Fibroblast of skin of back (primary cell): ENCODE measurements at places on chromosomes 3 and 15.

DNA sequence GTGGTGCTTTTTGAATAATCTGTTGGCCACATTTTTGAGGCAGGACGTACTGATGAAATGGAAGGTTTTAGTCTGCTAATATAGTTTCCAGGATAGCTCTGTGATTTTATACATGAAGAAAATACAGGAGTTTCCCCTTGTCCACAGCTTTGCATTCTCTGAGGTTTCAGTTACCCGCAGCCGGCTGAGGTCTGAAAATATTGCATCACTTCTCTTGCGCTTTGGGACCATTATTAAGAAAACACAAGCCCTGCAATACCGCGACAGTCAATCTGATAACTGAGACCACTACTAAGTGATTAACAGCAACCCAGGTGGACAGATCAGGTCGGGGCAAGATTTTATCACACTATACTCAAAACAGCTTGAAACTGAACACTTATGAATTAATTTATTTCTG, 33.0 kb downstream of the BLM start:
- no peak for DNase-seq

DNA sequence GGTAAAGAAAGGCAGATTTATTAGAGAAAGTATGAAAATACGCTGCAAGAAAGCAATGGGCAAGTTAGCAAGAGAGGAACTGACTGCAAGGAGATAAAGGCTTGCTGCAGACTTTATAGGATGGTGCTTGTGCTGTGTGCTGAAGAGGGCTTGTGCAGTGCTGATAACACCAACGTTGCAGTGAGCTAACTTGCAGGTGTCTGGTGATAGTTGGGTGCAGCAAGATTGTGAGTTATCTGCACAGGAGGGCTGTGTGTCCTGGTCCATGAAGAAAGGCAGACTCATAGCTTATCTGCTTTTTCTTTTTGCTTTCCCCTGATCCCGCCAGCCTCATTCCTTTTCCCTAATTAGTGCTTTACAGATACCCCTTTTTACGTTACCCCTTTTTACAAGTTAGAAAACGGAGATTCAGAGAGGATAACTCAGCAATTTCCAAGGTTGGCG, 58.0 kb upstream of the ZNF148 start:
- no peak for DNase-seq

DNA sequence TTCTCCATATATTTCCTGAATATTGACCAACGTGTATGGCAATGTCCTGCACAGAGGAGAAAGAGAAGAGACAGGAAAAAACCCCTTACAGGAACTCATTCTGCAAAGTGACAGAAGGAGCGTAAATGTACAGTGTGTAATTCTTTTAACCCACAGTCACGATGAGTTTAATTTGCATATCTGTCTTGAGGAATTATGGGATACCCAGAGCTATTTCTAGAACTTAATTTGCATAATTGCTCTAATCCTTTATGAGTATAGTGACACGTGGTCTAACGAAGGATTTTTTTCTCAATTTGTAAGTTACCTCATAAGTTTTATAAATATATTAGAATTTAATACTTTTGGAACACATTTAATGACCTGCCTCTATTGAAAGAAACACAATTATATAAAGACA, 9.8 kb downstream of the GPR27 start:
- no peak for DNase-seq

DNA sequence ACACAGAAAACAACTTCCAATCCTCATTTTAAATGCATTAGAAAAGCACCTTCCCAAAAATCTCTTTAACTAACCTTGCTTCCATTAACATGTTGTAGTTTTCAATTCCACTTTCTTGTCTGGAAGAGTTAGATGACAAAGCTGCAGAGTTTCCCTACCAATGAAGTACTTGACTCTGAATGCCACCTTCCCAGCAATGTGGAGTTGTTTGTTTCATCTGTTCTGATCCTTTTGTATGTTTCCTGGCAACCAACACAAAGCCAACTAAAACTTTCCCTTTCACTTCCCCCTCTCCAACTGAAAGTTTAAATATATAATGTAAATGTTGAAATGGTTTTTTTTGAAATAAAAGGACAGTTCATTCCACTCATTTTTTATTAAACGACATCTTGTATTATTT, at the start of gene WDR49:
TSS of gene WDR49 (minus strand) at position 183 of the 400 bp plus-strand sequence. CDS start 517 bp downstream, outside the sequence.
- DNase-seq: no peak

- DNase-seq: no peak
These were observed 835.3 kb upstream of the CFAP20DC start for GRCh38 chr3:59885101-59885500.

- no peak for DNase-seq
These were observed 17.5 kb upstream of the CORO2B start for GRCh38 chr15:68561171-68561900.

GRCh38 chr3:110384601-110385000, 687.0 kb upstream of the NECTIN3 start:
- DNase-seq: peak; percentile 78

GRCh38 chr3:155846119-155846518, 8.1 kb downstream of the SLC33A1 start:
- no peak for DNase-seq

DNA sequence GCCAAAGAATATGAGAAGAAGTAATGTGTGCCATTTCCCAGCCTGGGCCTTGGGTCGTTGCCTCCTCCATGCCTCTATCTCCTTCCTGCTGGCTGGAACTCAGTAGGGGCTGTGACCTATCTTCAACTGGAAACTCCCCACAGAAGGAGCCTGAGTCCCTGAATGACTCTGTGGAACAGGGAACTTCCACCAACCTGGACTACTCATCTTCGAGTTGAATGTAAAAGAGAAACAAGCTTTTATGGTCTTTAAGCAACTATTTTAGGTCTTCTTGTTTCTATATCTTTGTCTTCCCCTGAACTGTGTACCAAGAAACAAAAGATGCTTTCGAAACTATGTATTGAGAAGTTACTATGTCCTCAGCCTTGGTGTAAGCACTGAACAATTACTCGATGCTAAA, 355.3 kb upstream of the NR2F2 start:
- no peak for DNase-seq

DNA sequence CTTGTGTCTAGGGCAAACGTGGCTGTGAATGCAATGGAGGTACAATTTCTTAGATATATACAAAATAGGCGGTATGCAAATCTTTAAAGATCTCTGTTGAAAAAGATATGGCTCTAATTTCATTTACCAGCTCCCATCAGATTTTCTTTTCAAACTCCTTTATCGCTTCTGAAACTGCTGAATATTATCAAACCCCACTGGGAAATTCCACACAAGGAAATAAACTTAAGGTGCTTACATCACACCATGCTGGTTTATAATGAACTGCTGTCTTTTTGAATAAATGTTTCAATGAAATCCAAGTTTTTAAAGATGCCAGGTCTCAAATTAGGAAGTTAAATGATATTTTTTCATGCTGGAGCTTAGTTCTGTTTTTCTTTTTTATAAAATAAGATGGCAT, 102.5 kb upstream of the ICE2 start:
- no peak for DNase-seq

DNA sequence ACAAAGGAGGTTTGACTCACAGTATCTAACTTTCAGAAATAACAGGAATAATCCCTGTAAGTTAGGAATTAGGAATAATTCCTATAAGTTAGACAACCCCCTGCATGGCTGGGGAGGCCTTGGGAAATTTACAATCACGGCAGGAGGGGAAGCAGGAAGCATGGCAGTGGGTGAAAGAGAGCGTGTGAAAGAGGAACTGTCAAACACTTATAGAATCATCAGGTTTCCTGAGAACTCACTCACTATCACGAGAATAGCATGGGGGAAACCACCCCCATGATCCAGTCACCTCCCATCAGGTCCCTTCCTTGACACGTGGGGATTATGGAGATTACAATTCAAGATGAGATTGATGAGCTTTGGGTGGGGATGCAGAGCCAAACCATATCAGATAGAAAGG, 385.5 kb downstream of the IL20RB start:
- DNase-seq: no peak

GRCh38 chr3:184694133-184694665, 17.7 kb downstream of the MAGEF1 start:
- no peak for DNase-seq

DNA sequence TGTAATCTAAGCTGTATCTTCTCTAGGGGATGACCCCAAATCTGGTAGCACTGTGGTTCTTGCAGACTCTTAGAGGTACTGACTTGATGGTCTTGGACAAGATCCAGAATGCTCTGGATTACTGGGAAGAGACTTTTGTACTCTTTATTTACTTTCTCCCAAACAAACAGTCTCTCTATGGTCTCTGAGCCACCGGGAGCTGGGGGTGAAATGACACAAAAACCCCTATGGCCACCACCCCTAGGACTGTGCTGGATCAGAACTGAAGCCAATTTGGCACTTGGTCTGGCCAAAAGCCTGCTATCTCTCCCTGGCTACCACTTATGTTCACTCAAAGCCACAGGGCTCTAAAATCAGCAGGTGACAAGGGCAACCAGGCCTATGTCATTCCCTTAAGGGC, 50.2 kb upstream of the SI start:
- no peak for DNase-seq

- peak; percentile 69 for DNase-seq
These were observed 530.8 kb downstream of the SHQ1 start for GRCh38 chr3:72317491-72317890.

DNA sequence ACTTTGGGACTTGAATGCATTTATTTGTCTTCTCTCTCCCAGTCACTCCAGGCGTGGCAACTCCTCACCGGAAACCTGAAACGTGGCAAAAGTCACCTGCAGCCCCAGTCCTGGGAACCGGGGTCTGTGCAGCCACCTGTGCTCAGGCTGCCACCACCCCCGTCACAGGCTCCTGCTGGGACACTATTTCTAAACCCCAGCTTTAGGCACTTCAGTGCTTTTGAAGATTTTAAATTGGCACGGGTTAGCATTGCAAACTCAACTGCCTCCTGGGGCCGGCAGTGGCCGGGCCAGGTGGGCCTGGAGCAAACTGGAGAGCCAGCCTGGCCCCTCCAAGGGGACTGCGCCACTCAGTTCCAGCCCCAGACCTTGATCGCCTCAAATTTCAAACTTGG, 146.7 kb upstream of the IQSEC1 start:
- DNase-seq: no peak

DNA sequence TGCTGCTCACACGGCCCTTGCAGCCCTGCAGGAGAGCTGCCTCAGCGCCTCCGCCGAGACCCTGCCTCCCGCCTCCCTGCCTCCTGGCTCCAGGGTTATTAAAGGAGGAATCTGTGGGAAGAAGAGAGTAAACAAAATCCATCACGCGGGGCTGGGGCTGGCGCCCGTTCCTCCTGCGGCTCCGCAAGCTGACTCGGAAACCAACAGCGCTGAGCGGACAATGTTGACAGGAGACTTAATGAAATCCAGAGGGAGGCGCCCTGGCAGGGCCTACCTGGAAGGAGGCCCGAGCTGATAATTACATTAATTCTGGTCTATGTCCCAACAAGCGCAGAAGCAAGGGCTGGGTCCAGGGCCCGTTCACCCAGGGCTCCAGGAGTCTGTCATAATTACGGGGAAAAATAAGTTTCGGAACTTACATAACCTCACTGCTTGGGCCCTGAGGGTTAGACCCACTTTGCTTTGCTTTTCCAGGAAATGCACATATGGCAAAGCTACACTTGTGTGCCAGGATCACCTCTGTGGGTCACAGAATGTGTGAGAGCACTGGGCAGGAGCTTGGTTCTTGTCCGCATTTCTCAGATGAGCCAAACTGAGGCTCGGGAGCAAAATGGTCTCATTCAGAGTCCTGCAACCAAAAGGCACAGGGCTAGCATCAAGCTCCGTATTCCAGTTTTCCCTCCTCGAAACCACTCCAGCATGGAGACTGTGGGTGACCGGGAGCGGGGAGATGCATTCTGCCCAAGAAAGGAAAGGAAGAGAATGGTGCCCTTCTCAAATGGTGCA, 43.8 kb upstream of the SLC6A6 start:
- peak; percentile 72 for DNase-seq

DNA sequence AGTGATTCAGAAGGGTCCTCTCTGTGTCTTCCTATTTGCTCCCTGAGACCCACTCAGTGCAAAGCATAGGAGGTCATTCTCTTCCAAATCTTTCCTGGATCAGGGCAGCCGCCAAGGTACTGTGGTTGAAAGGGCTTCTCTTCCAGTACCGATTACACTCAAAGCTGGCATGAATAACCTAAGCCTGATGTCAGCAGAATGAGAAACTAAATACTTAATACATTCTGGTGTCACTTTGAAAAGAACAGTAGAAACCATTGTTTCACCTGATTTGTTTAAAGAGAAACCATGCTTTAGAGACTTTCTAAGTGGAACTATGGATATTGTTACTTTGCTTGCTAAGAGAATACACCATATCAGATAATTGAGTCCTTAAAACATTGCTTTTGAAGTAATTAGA, 50.2 kb downstream of the PDHB start:
- peak; percentile 43 for DNase-seq

- peak; percentile 65 for DNase-seq
These were observed 113.7 kb upstream of the SMAD3 start for GRCh38 chr15:66951531-66952320.

- DNase-seq: no peak
These were observed 148.2 kb upstream of the FEZF2 start for GRCh38 chr3:62521464-62522105.

- peak; percentile 35 for DNase-seq
These were observed 124.5 kb downstream of the SUCLG2 start for GRCh38 chr3:67529915-67530314.

DNA sequence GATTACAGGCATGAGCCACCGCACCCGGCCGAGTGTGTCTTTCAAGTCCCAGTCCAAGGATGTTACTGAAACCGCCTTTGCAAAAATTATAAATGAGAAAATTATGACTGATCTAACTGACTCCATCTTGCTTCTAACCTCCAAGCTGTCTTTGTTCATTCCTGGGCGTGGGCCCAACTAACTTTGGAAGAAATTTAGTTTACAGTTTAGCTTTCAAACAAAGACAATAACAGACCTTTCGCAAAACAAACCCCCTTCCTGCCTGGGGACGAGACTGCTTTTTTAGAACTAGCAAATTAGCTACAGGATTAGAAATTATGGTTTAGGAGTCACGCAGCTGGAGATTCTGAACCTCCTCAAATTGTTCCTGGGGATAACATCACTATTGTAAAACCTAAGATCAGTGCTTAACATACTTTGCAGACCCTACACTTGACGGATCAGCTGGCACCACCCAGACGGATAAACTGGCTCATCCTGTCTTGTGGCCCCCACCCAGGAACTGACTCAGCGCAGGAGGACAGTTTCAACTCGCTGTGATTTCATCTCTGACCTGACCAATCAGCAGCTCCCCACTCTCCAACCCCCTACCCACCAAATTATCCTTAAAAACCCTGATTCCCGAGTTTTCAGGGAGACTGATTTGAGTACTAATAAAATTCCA, 23.8 kb downstream of the NANOGP8 start:
- DNase-seq: peak; percentile 42

DNA sequence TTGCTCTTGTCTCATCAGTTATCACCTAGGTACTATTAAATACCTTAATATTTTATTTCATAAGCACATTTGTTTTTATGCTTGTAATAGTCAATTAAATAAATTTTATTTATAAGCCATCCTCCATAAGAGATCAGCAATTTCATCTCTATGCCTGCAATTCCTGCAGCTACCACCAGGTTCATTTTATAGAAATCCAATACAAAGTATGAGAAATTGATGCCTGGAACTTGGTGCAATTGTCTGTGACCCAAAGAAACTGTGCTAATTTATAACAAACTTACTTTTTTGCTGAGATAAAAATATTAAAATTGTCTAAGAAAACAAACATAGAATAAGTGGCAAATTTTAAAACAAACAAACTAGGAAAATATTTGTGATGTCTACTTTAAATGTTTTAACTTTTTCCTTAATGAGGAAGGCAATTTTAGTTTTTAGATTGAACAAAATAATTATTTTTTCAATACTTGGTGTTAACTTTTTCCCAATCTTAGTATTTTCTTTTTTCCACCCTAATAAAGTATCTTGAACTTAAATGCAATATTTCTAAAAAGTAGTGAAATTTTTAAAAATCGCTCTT, 1026.6 kb downstream of the ROBO1 start:
- no peak for DNase-seq

- no peak for DNase-seq
These were observed 4.0 kb downstream of the GCSAM start for GRCh38 chr3:112128843-112129727.
